IPS DF 6.9 (cell line): ENCODE measurements at places on chromosomes 7 and 10.

DNA sequence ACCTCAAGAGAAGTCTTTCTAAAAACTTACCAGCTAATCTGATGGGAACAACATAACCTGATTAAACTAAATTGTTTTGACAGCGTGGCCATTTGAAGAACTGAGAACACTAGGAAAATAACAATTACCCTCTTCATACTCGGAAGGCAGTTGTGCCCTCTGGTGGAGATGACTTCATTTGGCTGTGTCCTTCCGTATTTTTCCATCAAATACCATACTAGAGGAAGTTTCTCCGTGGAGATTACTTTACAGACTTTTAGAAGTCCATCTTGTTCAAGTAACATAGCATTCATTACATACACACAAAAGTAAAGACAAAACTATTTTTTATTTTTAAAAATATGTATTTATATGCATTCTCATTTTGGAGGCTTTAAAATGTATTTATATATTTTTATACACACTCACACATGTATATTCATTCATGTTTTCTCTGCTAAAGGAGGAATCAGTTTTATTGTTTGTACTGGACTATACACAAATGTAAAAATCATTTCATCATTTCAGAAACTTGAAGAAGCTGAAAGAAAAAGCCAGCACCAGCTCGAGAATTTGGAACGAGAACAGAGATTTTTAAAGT, 25.2 kb downstream of the SMNDC1 start:
- peak; percentile 20 for DNase-seq

DNA sequence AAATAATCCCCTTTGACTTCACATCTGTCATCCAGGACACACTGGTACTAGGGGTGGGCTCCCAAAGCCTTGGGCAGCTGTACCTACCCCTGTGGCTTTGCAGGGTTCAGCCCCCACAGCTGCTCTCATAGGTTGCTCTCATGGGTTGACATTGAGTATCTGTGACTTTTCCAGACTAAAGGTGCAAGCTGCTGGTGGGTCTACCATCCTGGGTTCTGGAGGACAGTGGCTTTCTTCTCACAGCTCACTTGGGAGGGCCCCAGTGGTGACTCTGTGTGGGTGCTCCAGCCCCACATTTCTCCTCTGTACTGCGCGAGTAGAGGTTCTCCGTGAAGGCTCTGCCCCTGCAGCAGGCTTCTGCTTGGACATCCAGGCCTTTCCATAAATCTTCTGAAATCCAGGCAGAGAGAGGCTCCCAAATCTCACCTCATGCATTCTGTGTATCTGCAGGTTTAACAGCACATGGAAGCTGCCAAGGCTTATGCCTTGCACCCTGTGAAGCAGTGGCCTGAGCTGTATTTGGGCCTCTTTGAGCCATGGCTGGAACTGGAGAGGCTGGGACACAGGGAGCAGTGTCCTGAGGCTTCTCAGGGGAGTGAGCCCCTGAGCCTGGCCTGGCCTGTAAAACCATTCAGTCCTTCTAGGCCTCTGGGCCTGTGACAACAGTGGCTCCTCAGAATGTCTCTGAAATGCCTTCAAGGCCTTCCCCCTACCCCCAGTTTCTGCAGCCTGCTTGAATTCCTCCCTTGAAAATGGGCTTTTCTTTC, 52.2 kb downstream of the TRIM24 start:
- DNase-seq = no peak

GRCh38 chr7:157506268-157506667, 169.5 kb downstream of the DNAJB6 start:
- DNase-seq = no peak

DNA sequence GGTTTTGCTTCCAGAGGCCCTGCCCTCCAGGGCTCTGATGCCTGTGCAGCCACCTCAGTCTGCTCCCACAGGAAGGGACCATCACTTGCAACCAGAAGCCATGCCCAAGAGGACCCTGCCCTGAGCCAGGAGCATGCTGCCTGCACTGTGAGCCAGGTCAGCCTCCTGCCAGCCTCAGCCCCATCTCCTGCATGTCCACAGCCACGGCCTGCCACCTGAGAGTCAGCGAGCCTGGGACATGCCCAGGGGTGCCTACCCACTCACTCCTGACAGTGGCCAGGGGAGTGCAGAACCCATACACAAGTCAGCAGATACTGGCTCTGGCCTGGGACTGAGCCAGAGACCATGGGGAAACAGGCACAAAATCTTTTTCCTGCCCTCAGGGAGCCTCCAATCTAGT, 6.6 kb upstream of the KCP start:
- DNase-seq = no peak

DNA sequence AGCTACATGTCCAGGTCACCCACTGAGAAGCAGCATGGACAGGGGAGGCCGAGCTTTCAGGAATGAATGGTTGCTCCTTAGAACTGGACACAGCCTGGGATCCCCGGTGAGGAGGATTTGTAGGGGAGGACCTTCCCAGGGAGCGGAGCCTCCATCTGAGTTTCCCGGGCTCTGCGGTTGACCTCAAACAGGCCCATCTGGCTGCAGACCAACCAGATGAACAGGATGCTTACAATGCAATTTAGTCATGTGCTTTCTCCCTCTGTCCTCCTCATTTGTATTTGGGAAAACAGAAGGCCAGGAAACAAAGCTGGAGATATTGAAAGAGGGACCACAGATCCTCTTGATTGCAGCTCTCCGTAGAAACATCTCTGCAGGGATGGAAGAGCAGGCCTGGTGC, 104.8 kb downstream of the EMX2 start:
- DNase-seq = no peak

DNA sequence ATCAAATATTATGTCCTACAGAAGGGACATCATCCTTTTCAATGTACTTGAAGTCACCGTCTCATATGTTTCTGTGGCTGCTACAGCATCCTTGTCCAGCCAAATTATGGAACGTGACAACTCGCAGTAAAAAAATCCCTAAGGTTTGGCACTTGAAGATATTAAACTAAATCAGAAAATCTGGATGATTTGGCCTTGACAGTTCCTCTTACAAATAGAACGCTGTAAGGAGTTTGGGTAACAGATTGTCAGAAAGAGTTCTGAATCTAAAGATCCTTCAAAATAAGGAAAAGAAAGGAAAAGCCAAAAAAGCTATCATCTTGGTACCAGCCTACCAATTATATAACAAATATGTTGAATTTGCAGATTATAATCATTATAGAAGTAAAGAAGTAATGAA, 21.0 kb downstream of the XRCC2 start:
- DNase-seq = no peak

DNA sequence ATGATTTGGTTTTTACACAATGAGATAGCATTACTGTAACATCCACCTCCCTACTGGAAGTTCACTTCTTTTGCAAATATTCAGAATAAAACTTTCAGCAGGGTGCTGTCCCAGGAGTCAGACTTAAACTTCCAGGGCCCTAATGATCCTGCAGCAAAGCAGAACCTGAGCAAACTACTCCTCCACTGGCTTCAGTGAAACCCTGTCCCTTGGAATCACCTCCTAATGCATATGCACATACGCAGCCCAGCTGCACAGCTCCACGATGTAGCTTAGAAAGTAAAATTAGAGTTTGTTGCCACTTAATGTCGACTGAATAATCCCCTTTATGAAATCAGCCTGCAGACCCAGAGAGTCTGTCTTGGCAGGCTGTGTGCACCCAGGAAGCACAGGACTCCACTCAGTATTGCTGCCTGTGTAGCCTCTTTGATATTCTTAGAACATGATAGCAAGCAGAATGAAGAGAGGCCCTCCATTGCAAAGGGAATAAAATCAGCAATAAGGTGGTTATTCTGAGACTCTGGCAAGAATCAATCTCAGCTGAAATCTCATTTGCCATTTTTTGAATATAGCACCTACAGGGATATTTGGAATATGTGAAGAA, 1.6 kb downstream of the NPSR1 start:
- DNase-seq = no peak

- no peak for DNase-seq
Measured at GRCh38 chr7:107924841-107925504, 34.0 kb downstream of the DLD start.

GRCh38 chr7:2775376-2775775, 68.7 kb downstream of the GNA12 start:
- DNase-seq = no peak

DNA sequence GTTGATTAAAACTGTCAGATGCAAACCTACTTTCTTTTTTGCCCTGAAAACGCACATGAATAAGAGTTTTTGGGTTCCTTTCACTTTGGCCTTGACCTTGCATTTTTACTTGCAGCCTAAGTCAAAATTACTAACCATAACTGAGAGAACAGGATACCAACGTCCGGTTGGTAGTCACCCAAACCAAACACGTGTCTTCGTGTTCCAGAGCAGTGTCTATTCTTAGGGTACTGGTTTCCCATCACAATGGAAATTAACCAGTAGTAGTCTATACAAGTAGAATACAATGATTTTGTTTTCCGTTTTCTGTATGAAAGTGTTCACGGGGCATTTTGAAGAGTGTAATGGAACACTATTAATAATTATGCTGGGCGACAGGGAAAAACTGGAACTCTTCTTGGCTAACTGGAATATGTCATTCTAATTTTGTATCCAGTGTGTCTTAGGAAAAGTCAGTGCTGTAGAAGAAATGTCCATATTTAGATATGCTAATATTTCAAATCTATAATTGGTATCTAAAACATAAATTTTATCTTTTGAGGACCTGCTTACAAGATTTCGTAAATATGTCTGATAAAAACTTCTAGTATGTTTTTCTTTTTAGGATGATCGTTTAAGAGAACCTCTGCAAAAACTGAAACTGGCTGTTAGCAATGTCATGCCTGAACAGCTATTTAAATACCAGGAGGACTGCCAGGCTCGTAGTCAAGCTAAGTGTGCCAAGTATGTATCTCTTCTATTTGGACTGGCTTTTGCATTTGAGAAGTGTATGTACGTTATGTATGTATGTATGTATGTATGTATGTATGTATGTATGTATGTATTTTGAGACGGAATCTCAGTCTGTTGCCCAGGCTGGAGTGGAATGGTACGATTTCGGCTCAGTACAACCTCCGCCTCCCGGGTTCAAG, 40.9 kb downstream of the UBN2 start:
- no peak for DNase-seq

GRCh38 chr7:38862666-38863065, 46.3 kb downstream of the VPS41 start:
- no peak for DNase-seq

DNA sequence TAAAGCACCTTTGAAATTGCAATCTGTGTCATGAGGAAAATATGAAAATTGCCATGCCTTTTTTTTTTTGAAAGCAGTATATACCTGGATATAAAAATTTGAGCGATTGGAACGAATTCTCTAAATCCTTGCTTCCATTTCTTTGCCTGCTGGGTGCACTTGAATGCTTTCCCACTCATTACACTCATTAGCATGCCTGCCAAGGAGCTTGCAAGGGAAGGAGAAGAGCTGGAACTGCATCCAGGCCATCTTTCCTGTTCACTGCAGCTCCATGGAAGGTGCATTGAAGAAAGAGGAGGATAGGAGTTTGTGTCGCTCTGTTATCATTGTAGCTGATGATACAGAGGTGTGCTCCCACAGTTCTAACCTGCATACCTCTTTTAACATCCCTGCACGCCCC, 102.4 kb upstream of the GJD4 start:
- no peak for DNase-seq

GRCh38 chr10:67705921-67706320, 9.9 kb upstream of the CTNNA3 start:
- DNase-seq = no peak

DNA sequence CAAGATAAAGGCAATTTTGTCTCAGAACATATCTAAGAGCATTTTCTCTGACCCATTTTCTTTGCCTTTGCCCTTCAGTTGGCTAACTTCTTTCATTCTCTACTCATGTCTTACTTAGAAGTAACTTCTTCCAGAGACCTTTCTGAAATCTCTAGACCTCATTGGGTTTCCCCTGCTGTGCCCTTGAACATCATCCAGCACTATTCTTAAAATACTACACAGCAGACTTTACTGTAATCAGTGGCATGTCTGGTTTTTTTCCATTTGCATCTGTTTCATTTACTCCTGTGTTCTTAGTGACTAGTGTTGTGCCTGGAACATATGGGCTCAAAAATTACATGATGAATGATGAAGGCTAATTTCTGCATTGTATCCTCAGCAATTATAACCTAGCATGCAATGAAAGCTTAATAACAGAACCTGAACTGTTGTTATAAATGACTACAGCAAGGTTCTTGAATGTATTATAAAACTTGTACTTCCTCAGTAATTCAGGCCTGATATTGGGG, 301.9 kb downstream of the CDK14 start:
- DNase-seq = no peak

DNA sequence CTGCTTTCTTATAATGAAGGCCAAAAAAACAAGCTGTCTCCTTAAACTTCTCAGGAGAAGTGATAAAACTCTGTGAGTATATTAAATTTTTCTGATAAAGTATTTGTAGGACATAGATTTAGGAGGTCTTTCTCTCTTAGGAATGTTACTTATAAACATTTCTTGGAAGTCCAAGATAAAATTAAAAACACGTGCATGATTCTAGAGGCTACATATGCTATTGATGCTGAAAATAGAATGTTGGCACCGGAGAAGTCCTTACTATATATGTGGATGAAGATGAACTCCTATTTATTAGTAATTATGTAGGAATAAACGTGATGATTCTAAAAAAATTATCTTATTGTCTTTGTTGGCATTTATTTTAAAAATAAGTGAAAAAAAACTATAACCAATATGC, 241.3 kb upstream of the LRRTM3 start:
- DNase-seq = no peak

DNA sequence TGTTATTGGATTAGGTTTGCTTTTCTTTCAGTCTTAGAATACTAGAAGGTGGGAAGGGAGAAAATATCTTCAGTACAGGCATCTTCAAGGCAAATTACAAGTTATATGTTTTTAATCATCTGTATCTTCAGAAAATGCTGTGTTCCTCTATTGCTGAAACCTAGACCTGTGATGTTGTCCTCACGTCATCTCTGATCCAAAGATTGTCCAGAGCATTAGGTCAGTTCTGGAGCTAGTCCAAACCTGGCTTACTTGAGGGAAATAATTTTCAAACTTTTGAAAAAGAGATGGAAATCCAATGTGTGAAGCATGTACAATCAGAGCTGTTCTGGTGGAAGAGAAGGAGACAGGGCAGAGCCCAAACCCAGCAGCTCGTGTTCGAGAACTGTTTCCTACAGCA, 217.3 kb downstream of the ZEB1 start:
- DNase-seq = no peak

GRCh38 chr10:42640610-42641229, 2.4 kb upstream of the ZNF33B start:
- DNase-seq = no peak

DNA sequence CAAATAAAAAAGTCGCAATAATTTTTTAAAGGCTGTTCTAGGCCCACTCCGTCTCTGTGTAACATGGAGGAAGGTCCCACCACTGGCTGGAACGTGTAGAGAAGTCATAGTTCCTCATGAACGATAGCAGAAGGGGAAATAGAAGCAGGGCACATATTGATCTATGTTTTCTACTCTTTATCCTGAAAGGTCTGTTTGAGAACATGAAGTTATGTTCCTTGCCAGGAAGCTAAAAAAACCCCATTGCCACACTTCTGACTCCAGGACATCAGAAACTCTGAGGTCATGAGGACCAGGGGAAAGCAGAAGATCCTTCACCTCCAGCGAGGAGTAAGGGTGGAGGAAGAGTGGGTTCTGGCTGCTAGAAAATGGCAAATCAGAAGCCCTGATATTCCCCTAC, 10.8 kb downstream of the ANKRD22 start:
- no peak for DNase-seq
